ENCODE measurements at places on chromosomes 13 and 19.

- no peak for DNase-seq
Measured at GRCh38 chr19:4473763-4474513, 1.8 kb downstream of the HDGFL2 start.

GRCh38 chr13:39108783-39109182, 70.5 kb downstream of the NHLRC3 start:
- DNase-seq: no peak

DNA sequence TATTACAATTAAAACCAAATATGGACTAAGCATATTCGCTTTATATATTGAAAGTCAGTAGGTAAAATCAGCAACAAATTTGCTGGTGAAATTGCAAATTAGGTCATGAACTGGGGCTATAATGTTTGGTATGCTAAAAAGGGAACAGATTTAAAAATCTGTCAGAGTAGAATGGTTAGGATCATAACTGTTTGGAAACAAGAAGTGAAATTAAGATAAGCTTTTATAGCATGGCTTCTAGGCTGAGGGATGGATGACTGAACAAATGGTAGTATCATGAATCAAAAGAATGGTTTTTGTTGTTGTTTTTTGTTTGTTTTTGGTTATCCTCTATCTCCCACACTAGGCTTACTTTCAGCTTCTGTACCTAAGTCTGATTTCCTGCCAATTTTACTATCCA, 1090.4 kb downstream of the PCDH9 start:
- DNase-seq: no peak

DNA sequence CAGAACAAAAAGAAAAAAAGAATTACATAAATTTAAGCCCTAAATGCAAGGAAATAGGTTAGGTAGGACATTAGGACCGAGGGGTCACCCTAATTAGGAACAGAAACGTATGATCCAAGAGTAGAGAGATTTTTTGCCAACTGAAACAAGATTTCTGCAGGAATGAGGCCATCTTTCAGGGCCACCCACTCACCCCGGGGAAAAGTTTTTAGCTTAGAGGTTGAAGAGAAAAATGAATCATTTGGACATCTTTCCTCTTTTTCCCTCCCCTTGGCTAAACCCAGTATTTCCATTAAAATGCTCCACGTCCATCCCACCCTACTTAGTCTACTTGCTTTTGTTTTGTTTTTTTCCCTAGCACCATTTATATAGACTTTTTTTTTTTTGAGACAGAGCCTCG, 10.6 kb upstream of the PNMA8A start:
- no peak for DNase-seq

DNA sequence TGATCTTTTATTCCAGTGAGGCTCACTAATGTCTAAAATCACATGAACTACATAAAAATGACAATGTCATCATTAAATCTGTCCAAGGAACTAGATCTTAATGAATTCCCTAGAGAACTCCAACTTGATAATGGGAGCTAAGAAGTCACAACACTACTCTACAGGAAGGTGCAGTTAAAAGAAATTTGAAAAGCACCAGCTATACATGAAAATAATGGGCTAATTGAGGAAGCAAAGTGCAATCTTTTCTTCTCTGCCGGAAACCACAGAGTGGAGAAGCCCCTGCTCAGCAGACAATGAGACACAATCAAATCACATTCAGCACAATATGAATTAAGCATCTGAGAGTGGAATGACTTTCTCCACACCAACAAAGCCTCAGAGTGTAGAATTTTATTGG, 261.7 kb downstream of the LHFPL6 start:
- no peak for DNase-seq

GRCh38 chr13:22700246-22700887, 480.4 kb upstream of the SGCG start:
- DNase-seq: no peak

DNA sequence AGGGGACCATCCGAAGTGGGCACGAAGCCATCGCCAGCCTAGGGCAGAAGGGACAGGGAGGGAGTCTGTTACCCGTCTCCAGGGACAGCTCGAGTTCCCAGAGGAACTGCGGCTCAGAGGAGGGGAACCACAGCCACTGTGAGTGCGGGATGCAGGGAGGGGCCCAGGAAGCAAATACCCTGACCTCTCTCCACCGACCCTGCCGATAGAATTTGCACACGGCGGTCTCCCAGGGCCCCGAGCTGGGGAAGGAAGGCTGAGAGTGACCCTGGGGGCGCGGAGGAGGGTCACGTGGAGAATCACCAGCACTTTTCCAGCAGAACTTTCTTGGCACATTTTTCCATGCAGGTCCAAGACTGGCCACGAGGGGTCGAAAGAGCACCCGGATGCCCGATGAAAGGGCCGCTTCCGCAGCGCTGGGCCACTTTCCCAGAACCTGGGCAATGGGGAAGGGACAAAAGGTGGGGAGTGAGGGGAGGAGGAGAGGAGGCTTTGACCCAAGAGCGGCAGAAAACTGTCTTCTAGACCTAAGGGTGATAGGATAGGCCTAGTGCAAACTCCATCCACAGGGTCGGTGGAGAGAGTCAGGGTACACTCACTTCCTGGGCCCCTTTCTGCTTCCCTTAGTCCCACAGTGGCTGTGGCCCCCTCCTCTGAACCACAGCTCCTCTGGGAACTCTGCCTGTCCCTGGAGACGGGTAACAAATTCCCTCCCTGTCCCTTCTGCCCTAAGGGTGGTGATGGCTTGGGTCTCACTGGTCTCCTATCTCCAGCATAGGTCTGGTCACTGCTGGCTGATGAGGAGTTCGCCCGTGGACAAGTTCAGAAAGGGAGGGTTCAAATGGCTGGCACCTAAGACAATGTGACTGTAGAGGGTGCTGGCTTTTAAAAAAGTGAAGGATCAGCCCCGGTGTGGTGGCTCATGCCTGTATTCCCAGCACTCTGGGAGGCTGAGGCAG, 5.3 kb upstream of the GPR4 start:
- peak; percentile 54 for DNase-seq

GRCh38 chr13:113219256-113219940, 10.0 kb downstream of the CUL4A start:
- no peak for DNase-seq

- DNase-seq: peak; percentile 81
Measured at GRCh38 chr19:49475995-49476880, 2.2 kb downstream of the FLT3LG start.

DNA sequence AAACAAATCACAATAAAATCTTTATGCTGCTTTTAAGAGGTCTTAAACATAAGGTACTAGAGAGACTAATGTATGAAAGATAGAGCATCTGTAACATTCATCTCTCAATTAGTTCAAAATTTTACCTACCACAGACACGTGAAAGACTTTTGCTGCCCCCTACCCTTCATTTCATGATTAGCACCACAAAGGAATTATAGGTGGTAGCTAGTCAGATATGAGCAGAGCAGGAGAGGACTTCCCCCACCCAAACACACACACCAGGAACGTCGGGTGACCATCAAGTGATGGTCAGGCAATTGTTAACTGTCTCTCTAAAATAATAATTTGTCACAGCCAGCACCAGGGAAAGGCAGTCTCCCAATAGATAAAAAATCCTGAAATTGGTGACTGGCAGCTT, 1531.7 kb upstream of the SPRY2 start:
- no peak for DNase-seq

DNA sequence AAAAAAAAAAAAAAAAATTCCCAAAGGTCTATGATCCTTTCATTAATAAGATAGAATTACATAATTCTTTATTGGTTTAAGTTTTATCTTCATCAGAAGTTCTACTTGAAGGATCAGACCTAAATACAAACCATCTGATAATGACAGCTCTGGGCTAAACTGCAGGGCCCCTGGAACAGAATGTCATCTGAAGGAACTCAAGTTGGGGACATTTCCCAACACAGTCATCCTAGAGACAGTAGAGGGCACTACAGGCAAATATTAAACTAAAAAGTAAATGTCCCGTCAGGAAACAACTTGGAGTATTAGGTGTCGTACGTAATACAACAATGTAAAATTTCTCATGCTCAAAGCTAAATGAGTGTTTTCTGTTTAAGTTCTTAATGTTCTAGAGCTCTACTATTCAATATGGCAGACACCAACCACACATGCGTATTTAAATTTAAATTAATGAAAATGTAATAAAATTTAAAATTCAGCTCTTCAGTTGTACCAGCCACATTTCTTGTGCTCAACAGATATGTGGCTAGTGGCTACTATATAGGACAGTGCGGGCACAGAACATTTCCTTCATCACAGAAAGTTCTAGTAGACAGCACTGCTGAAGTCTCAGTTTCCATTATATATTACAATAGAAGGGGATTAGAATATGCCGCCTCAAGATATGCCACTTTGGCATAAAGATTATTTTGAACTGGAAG, 21.8 kb upstream of the NAXD start:
- DNase-seq: peak; percentile 35

DNA sequence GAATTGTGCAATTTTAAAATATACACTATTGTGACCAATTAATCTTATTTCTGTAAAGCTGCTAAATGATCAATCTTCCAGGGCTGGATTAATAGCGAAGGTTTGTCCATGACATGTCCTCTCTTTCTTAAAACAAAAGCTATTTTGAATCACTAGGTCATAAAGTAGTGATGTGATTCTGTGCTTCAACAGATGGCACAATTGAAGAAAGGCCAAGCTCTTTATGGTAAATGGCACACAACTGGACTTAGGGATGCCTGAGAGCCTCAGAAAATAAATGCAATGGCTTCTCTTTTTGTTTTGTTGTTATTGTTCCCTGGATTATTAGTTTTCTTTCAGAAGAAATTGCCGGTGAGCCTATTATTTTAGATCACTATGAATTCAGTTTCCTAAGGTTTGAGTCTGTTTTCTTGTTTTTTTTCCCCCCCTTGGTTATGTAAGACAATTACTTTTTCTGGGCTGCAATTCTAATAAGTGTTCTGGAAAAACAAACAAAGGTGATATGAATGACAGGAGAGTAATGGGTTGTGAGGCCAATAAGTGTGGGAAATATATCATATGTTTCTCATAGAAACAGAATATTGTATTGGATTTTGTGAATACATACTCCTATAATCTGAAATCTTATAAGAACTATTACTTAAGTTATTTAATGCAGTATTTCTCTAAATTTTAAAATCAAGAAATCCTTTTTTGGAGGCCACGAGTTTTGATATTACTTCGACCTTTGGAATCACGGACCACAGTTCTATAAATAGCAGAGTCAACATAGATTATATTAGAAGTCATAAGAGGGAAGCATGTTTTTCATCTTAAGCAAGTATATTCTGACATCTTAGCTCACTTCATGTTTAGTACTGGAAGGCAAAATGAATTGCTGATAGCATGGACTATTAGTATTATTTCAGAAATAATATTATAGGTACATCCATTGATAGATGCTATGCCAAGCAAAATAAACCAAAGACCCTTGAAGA, 16.8 kb downstream of the SLITRK1 start:
- DNase-seq: no peak
